Head of caudate nucleus (tissue), 42 donors: ENCODE measurements at places on chromosomes 2 and 18.

GRCh38 chr2:207601774-207602173 is 23.4 kb downstream of the METTL21A start:
- no peak for DNase-seq

DNA sequence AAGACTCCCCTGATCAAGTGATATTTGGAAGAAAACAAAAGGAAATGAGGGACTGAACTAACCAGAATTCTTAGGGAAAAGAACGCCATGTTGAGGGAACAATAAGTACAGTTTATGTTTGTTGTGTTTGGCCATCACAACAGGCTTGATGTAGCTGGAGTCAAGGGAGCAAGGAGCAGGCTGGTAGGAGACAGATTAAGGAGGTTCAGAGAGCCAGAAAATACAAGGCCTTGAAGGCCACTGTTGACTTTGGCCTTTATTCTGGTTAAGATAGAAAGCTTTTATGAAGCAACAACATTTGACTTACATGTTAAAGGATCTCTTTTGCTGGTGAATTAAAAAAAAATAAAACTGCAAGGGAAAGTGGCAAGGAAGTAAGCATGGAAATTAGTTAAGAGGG is 754.1 kb upstream of the SLC8A1 start:
- DNase-seq = no peak

DNA sequence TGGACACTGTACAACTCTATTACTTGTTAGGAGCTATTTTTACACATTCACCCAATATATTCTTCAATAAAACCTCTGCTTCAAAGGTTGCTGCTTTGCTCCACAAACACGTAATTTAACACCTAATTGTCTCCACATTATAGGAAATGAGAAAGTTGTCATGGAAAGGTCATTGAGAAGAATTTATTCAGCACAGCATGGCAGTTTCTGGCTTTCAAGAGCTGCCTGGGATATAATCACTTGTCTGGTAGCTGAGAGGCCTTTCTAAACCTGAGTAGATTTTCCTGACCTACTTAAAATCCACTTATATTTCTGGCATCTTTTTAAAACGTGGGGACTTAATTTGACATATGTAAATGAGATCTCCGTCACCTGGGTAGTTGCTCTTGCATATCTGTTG is 216.1 kb downstream of the ZNF804A start:
- no peak for DNase-seq

DNA sequence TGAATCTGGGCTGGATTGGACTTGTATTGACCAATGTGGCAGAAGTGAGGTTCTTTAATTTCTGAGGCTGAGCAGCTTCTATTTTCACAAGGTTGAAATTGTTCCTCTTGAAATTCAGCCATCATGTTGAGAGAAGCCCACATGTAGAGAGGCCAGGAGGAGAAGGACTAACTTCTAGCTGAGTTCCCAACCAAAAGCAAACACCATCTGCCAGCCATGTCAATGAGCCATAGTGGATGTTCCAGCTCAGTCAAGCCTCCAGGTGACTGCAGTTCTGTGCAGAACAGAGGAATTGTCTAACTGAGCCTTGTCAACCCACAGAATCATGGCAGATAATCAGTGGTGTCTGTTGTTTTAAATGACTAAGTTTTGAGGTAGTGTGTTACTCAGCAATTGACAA is 110.6 kb upstream of the ACVR1 start:
- no peak for DNase-seq

DNA sequence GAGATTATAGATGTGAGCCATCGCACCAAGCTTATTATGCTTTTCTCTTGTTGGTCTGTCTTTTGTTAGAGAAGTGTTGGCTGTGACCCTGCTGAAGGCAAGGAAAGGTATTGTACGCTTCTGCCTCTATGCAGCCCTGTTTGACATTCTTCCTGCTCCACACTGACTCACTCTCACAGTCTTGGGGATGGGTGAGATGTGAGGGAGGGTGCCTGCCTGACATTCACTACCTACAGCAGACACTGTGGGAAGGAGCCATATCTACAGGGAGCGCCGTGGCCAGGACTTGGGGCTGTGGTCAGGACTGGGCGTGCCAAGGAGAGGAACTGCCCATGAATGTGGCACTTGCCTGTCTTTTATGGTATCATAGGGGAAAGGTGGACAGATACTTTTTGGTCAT is 43.9 kb upstream of the FHL2 start:
- no peak for DNase-seq

DNA sequence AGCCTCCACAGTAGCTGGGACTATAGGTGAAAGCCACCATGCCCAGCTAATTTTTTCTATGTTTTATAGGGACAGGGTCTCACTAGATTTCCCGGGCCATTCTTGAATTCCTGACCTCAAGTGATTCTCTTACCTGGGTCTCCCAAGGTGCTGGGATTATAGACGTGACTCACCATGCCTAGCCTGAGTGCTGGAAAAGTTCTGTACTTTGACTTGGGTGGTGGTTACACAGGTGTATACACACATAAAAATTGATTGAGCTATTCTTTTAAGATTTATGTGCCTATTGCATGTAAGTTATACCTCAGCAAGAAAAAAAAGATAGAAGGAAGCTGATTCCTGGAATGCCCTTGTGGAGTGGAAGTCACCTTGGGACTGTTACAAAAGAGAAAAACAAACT is 34.8 kb upstream of the KCNF1 start:
- DNase-seq = no peak

GRCh38 chr18:33830213-33830612 is 252.2 kb downstream of the ASXL3 start:
- DNase-seq = no peak

GRCh38 chr18:54191352-54191751 is 33.1 kb downstream of the MBD2 start:
- DNase-seq = no peak

GRCh38 chr2:98458667-98459380 is 14.2 kb downstream of the INPP4A start:
- no peak for DNase-seq

DNA sequence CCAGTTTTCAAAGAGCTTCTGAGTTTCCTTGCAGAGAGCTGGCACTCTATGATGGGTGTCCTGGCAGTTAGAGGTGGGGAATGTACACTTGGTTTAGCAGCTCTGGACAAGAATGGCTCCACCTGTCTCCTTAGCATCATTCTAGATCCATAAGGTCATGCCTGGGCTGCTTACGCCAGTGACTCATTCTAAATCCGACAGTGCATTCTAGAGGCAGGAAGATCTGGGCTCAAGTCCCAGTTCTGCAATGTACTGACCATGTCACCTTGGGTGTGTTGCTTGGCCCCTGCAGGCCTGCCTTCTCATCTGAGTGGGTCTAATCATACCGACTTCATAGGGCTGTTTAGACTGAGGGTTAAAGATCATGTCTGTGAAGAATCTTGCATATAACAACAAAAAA is 46.5 kb downstream of the PTGR3 start:
- DNase-seq = no peak

GRCh38 chr2:34799556-34799955 is 1200.5 kb upstream of the FAM98A start:
- no peak for DNase-seq

- DNase-seq = peak; percentile 64
Measured at GRCh38 chr18:55588111-55588869, at the start of gene TCF4. Gene TCF4, minus strand, starts transcription at chr18:55588192. Its CDS starts 1,076 bp downstream, at chr18:55587116.

DNA sequence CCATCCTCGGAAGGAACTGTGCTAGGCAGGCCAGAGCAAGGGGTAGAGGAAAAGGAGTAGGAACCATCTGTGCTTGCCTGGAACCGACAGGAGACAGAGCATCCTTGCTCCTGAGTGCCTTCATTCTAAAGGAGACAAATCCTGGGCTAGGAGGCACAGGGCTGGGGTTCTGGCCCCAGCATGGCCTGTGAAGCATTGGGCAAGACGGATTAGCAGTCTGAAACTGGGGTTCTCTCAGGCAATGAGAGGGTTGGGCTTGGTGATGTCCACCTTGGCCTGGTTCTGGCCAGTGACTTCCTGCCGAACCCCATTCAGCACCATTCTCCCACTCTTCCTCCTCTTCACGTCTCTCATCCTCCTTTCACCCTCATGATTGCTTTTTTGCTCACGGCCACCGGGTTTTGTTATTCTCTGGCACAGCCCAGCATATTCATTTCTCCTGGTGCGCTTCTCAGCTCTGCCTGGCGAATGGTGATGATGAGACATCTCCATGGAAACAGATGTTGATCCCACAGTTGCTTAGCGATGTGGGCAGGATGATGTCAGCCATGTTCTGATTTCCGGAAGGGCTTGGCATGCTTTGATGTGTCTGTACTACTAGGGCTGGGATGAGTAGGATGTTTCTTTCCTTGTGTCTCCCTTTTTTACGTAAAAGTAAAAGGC is 127.7 kb downstream of the CAPN13 start:
- DNase-seq = peak; percentile 62

DNA sequence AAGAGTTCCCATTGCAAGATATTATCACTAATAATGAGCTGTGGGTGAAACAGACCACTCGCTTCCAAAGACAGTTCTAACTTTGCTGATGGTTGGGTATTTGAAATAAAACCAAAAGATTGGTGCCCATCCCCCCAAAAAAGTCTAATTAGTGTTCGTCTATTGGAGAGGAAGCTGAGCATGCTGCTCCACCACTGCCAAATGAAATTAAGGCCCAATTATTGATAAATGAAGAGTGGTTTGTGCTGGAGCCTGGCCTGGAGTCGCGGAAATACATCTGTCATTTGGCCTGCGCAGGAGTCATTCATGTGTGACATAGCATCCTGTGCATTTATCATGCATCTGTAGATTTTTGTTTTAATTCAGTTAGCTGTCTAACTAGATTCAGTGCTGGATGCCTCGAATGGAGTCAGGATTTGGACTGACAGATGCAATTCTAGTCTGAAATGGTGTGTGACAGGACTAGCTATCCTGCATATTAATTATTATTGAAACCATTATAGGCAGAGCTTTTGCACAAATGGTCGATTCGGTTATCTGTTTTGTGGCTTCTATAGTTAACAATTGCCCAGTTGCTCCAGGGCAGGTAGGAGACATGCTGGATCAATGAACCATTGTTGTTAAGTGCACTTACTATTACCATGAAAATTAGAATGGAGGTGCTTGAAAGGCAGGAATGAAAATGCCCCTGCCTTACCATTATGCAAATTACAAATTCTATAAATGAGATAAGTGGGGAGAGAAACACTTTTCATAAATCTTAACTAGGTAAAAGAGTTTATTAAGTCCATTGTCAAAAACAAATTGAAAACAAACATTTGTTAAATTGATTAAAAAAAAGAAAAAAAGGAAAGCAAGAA is 450.4 kb upstream of the TCF4 start:
- no peak for DNase-seq

- no peak for DNase-seq
Measured at GRCh38 chr2:46847185-46847710, 68.4 kb downstream of the MCFD2 start.

DNA sequence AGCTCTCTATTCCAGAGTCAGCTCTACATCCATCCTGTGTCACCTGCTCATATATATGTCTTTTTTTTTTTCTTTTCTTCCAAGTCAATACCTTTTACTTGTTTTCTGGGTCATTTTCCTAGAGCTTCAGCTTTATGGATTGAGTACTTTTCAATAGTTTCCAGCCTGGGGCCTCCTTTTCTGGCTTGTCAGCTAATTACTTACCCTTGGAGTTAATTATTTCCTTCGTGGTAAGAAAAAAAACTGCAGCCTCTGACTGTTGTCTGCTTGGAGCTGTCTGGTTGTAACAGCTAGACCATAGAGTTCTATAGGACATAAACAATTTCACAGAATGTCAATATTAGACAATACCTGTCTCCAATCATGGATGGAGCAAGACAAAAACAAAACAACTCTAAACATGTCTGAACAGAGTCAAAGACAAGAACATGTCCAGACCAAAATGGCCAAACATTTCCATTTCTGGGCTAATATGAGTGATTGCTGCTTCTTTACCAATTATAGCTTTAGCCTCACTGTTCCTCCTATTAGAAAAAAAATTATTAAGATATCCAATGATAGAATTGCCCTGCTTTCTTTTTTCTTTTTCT is 643.1 kb downstream of the SLC4A3 start:
- DNase-seq = no peak

- DNase-seq = no peak
Measured at GRCh38 chr2:42117923-42118753, 51.0 kb upstream of the EML4 start.

- no peak for DNase-seq
Measured at GRCh38 chr2:238473014-238473413, 46.3 kb downstream of the ASB1 start.

GRCh38 chr2:239278361-239278760 is 122.5 kb downstream of the HDAC4 start:
- no peak for DNase-seq

DNA sequence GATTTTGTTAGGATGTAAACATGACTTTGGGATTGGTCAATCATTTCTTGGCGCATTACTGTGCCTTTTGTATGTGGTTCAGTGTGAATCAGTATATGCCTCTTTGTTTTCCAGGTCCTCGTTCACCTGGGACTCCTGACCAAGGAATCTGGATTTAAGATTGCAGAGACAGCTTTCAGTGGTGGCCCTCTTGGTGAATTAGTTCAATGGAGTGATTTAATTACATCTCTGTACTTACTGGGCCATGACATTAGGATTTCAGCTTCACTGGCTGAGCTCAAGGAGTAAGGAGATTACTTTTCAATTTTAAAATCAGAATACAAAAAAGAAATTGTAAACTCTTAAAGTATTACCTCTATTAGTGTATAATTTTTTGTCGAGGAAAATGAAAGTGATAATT is 87.6 kb downstream of the MGAT5 start:
- DNase-seq = no peak

GRCh38 chr2:119723186-119723585 is 36.5 kb upstream of the PTPN4 start:
- peak; percentile 19 for DNase-seq

- no peak for DNase-seq
Measured at GRCh38 chr2:59314031-59314766, 1073.1 kb upstream of the FANCL start.

- no peak for DNase-seq
Measured at GRCh38 chr2:84212611-84213314, 246.3 kb downstream of the SUCLG1 start.

- DNase-seq = no peak
Measured at GRCh38 chr2:105399207-105399861, 483 bp upstream of the FHL2 start.

DNA sequence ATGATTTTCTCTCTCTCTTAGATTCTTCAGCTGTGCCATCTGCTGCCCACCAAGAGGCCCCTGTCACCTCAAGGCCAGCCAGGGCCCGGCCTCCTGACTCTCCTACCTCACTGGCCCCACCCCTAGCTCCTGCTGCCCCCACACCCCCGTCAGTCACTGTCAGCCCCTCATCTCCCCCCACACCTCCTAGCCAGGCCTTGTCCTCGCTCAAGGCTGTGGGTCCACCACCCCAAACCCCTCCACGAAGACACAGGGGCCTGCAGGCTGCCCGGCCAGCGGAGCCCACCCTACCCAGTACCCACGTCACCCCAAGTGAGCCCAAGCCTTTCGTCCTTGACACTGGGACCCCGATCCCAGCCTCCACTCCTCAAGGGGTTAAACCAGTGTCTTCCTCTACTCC is 9.4 kb upstream of the GMPPA start:
- no peak for DNase-seq

DNA sequence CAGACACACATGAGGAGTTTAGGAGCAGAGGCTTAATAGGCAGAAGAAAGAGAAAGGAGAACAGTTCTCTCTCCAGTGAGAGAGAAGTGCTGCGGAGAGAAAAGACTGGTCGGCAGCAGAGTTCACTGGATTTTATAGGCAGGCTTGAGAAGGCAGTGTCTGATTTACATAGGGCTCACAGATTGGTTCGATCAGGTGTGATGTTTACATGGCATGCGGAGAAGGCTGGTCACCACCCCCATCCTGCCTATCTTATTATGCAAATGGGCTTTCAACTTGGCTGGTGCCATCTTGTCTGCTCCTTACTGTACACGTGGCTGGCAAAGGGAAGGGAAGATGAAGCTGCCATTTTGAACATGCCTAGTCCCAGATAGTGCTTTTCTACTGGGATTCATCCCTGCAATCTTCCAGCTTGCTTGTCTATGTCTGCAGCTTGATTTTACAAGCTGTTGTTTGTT is 113.4 kb downstream of the AP1S3 start:
- DNase-seq = no peak
